Left forelimb (tissue), 1 donor: ENCODE measurements at places on chromosomes 16 and 17.
A peak's percentile ranks its signal among the peaks of the same experiment; 100 is the strongest.

DNA sequence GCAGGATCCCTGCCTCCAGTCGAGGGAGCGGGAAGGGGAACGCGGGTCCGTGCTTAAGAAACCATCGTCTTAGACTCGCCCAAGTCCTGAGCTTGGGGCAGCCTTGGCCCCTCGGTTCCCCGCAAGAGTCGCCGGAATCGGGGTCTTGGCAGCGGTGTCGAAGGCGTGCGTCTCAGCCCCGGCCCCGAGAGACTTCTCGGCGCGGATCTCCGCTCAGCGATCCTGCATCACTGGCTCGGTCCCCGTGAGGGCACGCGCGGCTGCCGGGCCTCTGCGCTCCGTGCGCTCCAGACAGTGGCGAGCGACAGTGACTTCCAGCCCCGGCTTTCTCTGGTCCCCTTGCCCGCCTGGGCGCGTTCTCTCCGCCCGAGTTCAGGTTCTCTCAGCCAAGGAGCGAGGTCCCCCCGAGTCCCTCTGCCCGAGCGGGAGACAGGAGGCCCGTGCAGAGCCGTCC, 380 bp downstream of the HS3ST3A1 start:
- peak; percentile 67 for DNase-seq

DNA sequence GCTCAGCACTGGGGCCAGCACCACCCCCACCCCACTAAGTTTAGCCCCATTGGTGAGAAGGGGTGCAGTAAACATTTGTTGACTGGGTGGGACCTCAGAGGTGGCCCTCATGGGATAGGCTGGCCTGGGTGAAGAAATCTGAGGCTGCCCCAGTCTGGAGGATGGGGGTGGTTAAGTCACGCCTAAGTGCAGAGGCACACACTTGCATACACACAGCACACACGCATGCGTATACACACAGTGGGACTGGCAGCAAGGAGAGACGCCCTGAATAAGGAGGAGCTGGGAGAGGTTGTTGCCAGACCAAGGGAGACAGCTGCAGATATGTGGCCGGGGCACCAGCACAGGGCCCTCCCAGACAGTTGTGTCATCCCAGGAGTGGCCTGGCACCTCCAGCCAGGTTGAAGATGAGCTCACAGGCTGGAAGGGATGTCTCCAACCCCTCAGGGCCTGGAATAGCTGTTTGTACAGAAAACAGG, 3.0 kb upstream of the BCAR1 start:
- DNase-seq = no peak

GRCh38 chr16:860891-861290, 60.4 kb upstream of the GNG13 start:
- DNase-seq = no peak

- no peak for DNase-seq
These were observed 172.5 kb downstream of the AHSP start for GRCh38 chr16:31700200-31700529.

GRCh38 chr17:70564006-70564620, 394.8 kb downstream of the KCNJ2 start:
- DNase-seq = no peak

- no peak for DNase-seq
These were observed 120.5 kb downstream of the HS3ST4 start for GRCh38 chr16:25812215-25812614.

GRCh38 chr17:3845291-3845620, 790 bp downstream of the NCBP3 start:
- no peak for DNase-seq

DNA sequence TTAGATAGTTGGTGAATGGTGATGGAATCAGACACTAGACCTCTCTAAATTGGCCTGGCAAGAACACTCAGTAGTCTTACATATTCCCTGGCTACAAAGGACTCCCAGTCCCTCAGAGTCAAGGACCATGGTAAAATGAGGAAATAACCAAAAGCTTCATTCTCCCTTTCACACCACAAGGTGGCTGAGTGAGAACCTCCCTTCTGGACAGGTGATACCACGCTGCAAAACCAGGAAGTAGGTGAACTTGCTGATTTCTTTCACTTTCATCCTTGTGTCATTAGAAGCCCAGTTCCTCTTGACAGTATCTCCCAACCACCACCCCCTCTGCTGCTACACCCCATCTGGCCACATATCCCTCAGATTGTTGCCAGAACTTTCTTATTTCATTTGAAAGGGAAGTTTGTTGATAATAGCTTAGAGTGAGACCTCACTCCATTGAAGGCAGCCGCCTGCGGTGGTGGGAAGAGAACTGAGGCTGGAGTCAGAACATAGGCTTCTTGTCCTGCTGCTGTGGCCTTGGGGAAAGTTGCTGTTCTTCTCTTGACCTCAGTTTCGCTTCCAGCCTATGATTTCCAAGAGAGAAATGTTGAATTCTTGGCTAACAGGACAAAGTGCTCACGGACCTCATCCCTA, 290.6 kb upstream of the CCL2 start:
- no peak for DNase-seq

- no peak for DNase-seq
These were observed 6.4 kb upstream of the FAM83G start for GRCh38 chr17:19010729-19011505.

GRCh38 chr17:42889809-42890208, 10.8 kb upstream of the G6PC1 start:
- no peak for DNase-seq

GRCh38 chr16:57382535-57383275, 10.4 kb downstream of the CX3CL1 start:
- DNase-seq = no peak

DNA sequence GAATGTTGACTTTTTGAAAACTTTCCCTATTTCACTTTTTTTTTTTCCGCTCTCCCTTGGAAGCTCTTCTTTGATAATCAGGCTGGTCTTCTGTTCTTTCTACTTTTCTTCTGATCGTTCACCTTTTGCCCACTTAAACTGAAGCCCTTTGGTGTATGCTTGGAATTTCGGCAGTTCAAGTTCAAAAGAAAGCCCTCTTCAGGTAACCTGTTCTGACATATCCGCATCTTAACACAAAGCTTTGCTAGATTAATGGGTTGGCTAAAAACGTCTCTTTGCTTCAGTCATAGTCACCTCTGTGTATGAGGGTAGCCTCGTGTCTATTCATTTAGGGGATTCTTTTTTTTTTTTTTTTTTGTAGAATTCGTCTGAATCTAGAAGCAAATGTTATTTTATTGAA, 1115.8 kb upstream of the RBFOX1 start:
- no peak for DNase-seq

- DNase-seq = no peak
These were observed 245 bp downstream of the TMEM256 start for GRCh38 chr17:7403727-7403976.

DNA sequence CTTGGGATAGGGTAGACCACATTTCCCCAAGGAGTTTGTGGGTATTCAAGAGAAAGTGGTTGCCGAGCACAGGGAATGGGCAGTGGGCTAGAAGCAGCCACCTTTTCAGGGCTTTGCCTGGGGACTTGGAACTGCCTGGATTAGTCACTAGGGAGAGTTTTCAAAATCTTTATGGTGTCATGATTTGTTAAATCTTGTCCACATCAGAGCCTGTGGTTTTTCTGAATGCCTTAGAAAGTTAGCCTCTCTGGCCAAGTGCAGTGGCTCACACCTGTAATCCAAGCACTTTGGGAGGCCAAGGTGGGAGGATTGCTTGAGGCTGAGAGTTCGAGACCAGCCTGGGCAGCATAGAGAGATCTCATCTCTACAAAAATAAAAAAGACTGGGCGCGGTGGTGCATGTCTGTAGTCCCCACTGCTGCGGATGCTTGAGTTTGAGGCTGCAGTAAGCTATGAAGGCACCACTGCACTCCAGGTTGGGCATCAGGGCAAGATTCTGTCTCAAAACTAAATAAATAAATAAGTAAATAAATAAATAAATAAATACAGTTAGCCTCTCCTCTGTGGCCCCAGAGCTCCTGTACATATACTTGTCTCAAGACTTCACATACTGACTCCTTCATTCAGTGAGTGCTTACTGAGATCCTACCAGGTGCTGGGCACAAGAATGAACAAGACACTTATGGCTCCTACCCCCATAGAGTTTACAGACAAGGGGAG, 76.3 kb upstream of the HNF1B start:
- no peak for DNase-seq
